ENCODE measurements at places on chromosomes 7 and 10.

GRCh38 chr7:69516238-69516820 is 81.9 kb upstream of the AUTS2 start:
- no peak for DNase-seq

DNA sequence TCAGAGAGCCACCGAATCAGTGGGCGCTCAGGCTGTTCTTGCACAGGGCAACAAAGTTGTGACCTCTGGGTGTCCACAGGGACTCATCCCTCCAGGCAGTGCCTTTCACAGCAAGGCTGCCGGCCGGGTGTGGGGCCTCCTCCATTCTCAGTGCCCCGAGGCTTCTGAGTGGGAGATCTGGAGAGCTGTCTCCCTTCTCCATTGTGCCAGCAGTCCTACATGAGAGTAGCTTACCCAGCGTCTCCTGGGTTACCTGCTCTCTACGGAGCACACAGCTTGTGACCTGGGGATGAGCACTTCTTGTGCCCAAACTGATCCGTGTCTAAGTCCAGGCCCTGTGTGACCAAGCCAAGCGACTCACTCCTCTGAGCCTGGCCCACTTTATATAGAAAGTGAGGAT is 240.9 kb upstream of the GRB10 start:
- DNase-seq = no peak

- DNase-seq = no peak
These were observed 507.4 kb downstream of the SORCS3 start for GRCh38 chr10:105148456-105148855.

DNA sequence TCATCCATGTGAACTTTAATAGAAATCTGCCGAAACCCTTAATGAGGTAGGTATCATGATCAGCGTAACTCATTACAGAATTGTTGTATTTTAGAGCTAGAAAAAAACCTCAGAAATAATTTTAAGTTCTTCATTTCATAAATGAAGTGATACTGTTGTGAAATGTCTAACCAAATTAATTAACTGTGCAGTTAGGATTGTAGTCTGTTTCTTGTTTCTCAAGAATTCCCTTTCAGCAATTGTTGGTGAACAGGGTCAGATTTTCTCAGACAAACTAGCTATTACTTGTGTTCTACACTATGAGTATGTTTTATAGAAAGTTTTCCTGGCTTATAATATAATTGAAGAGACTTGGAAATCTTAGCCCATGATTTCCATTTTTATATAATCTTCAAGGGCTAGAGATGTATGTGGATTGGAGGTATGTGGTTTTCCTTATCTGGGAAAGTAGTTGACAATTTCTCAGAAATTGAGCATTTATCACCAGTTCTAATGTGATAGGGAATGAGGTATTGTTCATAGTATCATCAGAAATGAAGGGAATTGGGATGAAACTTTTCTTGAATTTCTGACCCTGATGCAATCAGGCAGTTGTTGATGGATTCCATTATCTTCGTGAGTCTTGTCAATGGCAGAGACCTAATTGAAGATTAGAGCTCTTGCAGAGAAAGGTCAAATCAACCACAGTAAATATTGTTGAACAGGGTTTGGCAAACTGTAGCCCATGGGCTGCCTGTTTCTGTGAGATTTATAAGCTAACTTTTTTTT is 55.0 kb downstream of the ST7 start:
- DNase-seq = no peak

- DNase-seq = no peak
These were observed 6.2 kb downstream of the CCDC6 start for GRCh38 chr10:59900048-59900727.

GRCh38 chr7:50542132-50542531 is 23.1 kb downstream of the DDC start:
- no peak for DNase-seq

GRCh38 chr10:75312440-75312839 is 76.7 kb upstream of the COMTD1 start:
- DNase-seq = no peak

- DNase-seq = no peak
These were observed 92.4 kb upstream of the TMEM72 start for GRCh38 chr10:44818701-44819127.

GRCh38 chr7:31478721-31479120 is 35.2 kb upstream of the ITPRID1 start:
- no peak for DNase-seq

GRCh38 chr7:132097550-132098134 is 478.6 kb downstream of the PLXNA4 start:
- DNase-seq = no peak

DNA sequence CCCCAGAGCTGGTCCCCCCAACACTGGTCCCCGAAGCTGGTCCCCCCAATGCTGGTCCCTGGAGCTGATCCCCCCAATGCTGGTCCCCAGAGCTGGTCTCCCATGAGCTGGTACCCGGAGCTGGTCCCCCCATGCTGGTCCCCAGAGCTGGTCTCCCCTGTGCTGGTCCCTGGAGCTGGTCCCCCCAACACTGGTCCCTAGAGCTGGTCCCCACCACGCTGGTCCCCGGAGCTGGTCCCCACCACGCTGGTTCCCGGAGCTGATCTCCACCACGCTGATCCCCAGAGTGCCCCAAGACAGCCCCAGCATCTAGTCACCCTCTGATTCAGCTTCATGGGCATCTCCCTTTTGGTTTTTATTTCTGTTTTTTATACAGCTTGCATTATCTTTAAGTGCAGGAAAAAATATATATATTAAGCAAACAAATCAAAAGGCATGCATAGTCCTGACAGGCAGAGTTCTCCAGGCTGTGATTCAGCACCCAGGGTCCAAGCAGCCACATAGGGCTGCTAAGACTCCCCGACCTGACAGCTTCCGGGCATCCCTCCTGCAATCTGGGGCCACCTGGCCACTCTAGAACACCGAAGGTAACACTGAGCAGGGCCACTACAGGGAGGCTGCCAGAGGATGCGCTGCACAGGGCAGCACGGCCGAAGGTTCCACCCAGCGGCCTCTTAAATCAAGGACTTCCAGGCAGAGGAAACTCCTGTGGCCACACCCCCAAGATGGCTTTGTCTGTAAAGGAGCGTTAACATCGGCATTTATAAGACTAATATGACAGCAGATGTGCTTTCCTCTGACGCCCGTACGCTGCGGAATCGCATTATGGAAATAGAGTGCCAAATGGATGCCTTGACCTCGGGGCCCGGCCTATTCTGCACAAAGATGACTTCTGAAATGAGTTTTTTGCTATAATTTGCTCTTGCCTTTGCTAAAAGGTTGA is 215.0 kb downstream of the PTPRN2 start:
- DNase-seq = no peak

DNA sequence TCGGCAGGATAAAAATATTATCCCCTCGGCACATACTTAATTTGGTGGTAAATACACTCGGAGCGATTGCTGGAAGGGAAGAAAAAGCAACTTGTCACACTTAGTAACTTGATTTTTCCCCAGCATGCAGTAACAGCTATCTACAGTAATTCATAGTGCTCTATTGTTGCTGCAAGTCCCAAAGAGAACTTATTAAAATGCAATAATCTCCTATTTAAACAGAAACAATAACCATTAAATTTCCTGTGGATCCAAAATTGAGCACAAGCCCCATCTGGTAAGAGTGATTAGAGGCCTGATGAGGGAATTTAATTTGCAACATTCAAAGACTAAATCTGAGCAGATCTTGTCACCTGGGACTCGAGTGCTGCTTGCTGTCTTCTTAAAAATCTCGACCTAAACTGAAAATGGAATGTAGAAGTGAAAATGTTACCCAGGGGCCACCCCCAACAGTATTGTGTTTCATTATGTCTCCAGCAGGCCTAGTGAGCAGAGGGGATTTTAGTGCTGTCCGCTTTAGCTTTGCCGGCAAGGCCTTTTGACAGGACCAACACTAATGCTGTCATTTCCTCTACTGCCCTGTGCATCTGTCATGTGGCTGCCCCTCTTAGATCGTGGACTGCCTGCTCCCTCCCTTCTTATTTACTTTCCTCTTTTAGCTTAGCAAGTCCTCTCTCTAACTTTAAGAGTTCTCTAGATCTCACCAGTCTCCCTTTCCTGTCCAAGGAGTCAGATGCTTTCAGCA is 639.7 kb downstream of the AUTS2 start:
- DNase-seq = no peak

GRCh38 chr10:98411768-98412167 is 3.2 kb downstream of the PYROXD2 start:
- no peak for DNase-seq

- no peak for DNase-seq
These were observed 24.7 kb upstream of the AMZ1 start for GRCh38 chr7:2663121-2663886.

DNA sequence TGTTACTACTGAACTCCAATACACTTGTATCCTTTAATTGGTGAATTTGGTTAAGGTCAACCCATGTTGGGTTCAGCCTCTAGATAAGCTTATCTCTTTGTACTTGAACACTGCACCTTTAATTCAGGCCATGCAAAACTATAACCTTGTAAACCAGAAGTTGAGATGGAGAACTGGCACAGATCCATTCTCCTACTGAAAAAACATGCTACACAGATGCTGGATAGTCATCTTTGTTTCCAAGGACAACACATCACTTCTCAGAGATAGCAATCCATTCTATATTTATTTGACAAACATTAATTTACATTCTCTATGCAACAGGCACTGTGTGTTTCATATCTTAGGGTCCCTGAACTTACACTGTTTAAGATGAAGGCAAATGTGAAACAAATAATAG is 2.9 kb upstream of the CDK14 start:
- no peak for DNase-seq

GRCh38 chr10:5632446-5632845 is 33.9 kb downstream of the ASB13 start:
- peak; percentile 89 for DNase-seq

DNA sequence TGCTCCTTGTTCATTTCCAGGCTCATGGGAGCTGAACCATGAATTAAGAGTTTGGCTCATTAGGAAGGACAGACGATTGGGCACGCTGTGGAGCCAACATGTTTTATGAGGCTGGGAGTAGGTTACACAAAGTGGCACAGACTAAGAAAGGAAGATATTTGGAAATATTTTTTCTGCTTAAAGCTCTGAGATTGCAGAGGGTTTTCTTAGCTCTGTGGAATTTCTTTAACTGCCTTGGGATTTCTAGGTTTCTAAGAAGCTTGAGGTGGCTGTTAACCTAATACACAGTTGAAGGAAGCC is 344.6 kb downstream of the RNLS start:
- DNase-seq = no peak

DNA sequence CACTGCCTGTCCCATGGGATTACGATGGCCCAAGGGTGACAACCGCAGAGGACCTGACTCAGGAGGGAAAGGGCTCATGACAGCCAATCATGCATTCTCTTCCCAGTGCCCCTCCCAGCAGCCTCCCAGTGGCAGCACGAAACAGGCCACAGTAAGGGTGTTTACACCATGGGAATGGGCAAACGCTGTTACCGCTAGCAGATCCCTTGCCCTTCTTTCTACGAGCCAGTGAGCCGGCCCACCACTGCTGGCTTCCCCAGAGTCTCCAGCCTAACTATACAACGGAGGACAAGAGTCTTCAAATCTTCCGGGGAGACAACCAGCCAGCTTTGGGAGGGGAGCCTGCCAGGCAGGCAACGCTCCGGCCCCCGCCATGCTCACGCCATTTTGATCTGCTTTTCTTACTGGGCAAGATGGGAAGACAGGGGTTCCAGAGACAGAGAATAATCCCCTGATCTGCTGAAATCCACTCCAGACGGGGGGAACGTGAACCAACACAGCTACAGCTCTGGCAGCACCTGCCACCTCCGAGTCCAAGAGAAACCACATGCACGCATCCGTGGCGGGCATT is 69.8 kb downstream of the SLC29A4 start:
- no peak for DNase-seq

DNA sequence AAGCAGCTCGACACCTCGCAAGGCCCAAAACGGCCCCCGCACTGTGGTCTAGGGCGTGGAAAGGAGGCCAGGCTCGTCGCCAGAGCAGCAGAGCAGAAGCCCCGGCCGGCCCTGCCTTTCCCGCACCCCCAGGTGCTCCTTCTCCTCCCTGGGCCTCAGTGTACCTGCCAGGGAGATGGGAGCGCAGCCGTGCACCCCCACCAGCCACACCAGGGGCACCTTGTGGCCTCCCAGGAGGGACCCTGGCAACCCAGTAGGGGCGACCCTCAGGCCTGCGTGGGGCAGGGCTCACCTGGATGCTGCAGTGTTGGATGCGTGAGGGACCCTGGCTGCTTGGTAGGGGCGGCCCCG is 9.5 kb downstream of the PDGFA start:
- DNase-seq = no peak

- DNase-seq = no peak
These were observed 16.1 kb downstream of the TAS2R41 start for GRCh38 chr7:143493751-143494150.

Data from ascending aorta (tissue), 2 donors.